ENCODE measurements at places on chromosomes 7 and 10.
A peak's percentile ranks its signal among the peaks of the same experiment; 100 is the strongest.

GRCh38 chr10:11026773-11027172, 9.1 kb downstream of the CELF2 start:
- no peak for DNase-seq

DNA sequence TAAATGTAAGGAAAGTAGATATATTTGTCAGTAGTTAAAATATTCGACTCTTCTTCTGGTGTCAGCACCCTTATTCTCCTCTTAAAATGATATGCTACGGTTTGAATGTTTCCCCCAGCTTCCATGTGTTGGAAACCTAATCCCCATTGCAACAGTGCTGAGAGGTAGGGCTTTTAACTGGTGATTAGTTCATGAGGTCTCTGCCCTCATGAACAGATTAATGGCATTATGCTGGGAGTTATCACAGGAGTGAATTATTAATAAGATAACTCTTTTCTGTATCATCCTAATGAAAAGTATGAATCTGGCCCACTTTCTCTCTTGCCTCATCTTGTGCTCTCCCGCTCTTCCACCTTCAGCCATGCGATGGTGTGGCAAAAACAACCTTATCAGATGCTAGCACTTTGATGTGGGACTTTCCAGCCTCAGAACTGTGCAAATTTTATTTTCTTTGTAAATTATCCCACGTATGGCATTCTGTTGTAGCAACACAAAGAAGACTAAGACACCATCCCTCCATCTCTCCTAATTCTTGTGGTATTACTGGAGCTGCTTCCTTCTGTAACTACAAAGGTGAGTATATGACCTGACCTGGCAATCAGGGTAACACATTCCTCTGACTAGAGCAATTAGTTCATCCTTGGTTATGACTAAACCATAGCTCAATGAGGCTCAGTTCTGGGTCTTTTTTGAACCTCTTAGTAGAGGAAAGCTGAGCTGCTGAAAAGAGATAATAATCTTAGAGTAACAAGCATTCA, 171.1 kb upstream of the TMEM196 start:
- DNase-seq = no peak

DNA sequence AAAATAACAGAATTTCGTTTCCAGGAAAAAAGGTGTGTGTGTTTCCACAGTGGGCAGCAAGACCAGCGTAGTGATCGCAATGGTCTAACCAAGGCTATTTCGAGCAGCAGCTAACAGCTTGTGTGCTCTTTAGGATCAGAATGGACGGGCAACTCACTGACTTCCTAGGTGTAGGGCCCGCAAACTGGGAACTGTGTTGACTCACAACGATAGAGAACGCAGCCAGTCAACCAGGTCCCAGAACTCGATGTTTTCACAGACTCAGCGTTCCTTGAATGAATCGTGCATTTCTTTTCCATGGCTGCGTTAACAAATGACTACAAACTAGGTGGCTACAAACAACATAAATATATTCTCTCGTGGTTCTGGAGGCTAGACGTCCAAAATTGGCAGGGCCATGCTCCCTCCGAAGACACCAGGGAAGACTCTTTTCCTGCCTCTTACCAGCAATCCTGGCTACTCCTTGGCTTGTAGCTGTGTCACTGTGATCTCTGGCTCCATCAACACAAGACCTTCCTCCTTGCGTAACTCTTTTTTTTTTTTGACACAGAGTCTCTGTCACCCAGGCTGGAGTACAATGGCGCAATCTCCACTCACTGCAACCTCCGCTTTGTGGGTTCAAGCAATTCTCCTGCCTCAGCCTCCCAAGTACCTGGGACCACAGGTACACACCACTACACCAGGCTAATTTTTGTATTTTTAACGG, 39.1 kb downstream of the PODXL start:
- no peak for DNase-seq

DNA sequence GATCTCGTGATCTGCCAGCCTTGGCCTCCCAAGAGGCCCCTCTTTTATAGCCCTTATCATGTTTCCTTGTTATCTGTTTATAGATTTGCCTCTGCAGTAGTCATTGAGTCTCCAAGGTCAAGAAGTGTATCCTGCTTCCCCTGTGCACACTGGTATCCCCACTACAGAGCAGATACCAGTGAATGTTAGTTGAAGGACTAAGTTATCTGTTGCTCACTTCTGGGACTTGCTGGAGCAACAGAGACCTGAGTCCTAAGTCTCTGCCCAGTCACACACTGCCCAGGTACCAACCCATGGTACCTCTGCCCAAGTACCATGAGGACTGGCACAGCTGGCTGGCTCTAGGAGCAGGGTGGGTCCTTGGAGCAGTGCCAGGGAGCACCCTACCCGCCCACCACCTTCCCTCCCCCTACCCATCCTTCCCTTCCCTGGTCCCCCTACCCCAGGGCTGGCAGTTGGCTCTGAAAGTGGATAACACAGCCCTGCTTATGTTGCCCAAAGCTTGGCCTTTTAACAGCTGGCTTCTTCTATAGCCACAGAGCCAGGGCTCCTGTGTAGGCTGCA, 26.5 kb upstream of the PDCD4 start:
- no peak for DNase-seq

DNA sequence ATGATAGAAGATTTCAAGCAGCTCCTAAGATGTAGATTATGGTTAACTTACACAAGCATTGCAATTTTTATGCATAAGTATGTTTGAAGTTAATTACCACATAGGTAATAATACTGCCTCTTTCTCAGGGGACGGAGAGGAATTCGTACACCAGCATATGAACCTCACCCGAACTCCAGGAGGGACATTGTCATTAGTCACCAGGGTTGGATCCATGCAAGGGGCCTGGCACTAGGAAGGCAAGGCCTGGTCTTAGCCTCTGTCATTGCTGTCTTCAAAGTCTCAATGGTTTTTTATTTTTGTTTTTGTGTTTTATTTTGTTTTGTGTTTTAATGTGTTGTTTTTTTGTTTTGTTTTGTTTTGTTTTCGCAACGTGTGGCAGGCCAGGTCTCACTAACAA, 145.6 kb upstream of the PPP2R2D start:
- DNase-seq = no peak

- DNase-seq = no peak
These were observed 294.4 kb downstream of the BICC1 start for GRCh38 chr10:58806970-58807628.

- DNase-seq = peak; percentile 42
These were observed 64.3 kb downstream of the HOXA1 start for GRCh38 chr7:27031289-27032172.

- no peak for DNase-seq
These were observed 42.7 kb downstream of the NPTX2 start for GRCh38 chr7:98659756-98660155.

- DNase-seq = no peak
These were observed 3.6 kb downstream of the WDR86 start for GRCh38 chr7:151406051-151406875.

DNA sequence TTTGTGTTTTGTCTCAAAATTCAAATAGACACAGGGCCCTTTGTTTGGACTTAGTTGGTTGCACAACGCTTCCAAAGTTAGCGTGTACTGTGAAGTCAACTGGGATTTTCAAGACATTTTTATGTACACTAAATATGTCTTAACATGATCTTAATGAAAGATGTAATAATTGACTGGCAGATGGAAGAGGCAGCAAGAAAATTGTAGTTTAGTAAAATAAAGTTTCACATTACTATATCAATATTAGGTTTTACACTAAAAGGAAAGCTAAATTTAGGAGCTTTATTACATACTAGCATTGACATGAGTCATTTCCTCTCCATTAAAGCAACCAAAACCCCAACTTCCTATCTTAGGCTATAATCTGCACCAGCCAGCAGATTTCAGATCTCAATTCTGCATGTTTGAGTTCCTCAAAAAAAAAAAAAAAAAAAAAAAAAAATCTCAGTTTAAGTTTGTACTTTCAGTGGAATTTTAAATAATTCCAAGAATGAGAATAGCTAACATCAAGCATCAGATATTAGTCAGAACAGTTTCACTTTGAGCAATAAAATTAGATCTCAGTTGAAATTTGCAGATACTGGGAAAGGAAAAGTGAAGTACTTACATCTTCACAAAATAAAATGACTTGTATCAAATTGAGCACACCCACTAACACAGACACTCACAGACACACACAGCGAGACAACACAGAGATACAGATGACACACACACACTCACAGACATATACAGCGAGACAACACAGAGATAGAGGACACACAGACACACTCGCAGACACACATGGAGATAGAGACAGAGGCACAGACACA, 346.6 kb upstream of the KLF6 start:
- peak; percentile 79 for DNase-seq

DNA sequence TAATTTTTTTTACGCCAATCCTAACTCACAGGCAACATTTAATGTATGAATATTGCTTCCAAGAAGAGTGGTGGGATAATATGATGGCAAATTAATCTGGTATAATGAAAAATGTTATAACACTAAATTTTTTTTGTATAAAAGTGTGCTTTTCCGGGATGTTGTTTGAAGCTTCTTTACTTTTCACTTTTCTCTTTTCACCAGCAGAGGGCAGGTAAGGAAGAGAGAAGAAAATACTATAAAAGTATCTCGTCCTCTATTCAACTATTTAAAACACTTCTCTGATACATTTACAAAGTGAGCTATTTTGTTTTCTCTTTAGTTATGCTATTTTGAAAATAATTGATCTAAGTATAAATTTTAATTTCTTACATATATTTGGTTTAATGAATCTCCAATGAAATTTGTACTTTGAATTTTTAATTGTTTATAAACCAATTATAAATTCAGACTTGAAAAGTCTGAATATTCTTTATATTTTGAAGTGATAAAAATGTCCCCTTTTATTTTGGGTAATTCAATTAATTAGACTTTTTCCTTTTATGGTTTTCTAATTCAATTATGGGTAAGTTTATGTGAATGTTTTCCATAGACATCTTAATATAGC, 20.7 kb upstream of the CFTR start:
- peak; percentile 29 for DNase-seq

DNA sequence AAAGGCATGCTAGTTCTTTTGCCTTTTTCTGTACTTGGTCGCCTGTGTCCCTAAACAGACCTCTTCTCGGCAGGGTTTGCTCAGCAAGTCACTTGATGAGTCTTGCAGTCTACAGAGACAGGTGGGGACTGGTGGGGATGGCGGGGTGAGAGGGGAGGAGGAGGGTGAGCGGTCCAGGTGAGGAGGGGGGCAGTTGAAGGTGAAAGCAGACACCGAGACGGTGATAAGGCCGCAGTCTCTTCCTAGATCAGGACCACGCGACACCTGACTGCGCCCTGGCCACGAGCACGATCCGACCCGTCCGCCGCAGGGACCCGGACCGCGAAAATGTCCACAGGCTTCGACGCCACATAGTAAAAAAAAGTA, 566 bp downstream of the ASNS start:
- DNase-seq = no peak

DNA sequence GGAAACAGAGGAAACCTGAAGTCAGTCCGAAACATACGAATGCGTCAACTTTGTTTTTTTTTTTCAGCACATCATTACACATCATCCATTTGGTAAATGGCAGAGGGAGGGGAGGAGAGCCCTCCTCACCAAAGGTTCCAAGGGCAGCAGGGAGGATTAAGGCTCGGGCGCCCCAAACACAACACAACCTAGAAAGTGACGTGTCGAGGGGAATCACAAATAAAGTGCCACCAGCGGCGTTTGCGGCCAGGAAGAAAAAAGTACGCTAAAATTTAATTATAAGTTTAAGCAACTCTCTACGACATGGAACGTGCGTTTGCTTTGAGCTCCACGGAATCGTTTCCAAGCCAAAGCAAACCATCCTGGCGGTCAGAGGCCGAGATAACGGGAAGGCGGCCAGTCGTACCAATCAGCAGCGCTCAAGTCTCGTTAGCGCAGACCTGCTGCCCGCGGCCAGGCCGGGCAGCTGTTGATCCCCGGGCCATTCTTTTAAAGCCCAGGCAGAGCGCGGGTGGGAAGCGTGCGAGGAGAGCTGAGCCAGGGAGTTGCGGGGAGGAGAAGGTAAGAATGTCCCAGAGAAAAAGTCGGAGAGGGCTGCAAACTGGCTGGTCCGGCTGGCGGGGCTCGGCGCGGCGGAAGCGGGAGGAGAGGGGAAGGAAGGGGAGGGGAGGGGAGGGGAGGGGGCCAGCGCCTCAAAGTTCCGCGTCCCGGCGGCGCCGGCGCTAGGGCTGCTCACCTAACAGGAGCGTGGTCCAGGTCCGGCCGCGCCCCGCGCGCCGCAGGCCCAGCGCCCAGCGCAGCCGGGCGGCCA, 719 bp downstream of the DPY19L1 start:
- DNase-seq = peak; percentile 75

GRCh38 chr7:70693686-70694433, 438.1 kb upstream of the GALNT17 start:
- DNase-seq = peak; percentile 79

- no peak for DNase-seq
These were observed 289.5 kb upstream of the MKLN1 start for GRCh38 chr7:131038153-131038552.

GRCh38 chr10:123463181-123463580, 203.0 kb upstream of the GPR26 start:
- DNase-seq = no peak

DNA sequence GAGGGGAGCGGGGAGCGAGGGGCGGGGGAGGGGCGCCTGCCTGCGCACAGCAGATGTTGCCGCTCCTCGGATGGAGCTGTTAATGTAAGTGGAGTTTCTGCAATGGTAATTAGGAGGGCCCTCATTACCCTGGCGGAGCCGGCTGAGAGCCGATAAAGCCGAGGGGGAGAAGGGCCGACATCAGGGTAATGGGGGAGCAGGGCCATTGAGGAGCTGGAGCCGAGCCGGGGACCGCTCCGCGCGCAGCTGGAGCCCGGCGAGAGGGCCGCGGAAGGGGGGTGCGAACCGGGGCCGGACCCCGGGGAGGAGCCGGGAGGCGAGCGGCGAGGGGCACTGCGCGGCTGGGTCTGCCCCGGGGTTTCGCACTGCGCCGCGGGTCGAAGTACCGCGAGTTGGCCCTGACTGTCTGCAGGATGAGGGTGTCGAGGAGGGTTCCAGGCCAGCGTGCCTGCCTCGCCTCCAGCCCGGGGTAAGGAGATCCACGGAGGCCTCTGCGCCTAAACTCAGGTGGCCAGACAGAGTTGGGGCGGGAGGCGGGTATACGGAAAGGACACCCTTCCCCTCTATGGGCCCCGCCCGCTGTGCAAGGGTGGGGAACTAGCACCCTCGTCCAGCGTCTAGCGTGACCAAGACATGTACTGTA, 55.0 kb upstream of the LBX1 start:
- no peak for DNase-seq

- no peak for DNase-seq
These were observed 135.7 kb downstream of the GALNT11 start for GRCh38 chr7:152161171-152161570.

- DNase-seq = no peak
These were observed 460.6 kb downstream of the DNAJB6 start for GRCh38 chr7:157797361-157797760.

- DNase-seq = no peak
These were observed 26.6 kb downstream of the TBXAS1 start for GRCh38 chr7:139855498-139856270.

Data from H4 (cell line).